NCI-H1694 (cell line): ENCODE measurements at places on chromosomes 2 and 18.

DNA sequence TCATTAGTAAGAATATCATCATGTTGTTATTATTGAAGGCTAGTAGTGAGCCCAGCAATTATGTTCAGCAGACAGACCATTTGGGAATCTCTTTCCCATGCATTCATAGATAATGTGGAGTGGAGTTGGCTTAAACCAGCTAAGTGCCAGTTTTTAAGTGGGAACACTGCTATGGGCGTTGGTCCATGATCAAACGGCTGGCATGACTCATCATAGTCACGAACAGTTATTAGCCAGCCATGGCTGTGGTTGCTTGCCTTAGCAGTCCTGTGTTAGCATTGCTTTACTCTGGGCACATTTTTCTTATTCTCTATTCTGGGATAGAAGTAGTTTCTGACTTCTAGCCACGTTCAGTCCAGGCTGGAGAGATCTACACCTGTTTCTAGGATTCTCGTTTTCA, 17.7 kb downstream of the EIF4E2 start:
- DNase-seq: no peak

- DNase-seq: no peak
Observed at GRCh38 chr2:46976556-46977279, 61.1 kb upstream of the MCFD2 start.

DNA sequence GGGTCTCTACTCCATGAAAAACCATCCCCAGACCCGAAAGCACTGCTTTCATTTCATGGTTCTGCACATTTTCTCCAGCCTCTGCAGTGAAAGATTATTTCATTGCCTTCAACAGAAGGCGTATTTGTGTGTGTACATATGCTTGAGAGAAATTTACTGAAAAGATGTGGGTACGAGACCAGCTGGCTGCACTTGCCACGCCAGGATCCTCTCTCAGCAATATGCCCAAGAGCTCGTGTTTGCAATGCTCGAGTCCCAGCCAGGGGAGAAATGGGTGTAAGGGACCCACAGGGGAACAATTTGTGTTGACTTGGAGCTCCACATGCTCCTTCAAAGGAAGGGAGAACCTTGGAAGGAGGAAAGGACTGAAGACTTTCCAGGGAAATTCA, 37.3 kb downstream of the TMEM177 start:
- peak; percentile 10 for DNase-seq

DNA sequence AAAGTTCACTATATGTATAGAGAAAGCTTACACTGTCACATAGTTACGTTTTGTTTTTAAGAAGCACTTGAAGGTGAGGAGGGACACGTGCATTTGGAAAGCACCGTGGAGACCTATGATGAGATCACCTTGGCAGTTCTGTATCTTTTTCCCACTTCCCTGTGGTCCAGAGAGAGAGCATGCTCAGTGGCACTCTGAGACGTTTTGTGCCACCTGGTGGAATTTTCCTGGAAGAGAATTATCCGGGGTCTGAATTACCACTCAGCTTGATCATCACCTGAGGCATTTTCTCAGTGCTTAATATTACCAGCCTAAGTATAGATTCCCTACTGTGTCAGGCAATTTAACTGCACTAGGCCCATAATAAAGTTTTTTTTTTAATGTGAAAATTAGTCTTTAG, 469.4 kb upstream of the SMIM21 start:
- no peak for DNase-seq

DNA sequence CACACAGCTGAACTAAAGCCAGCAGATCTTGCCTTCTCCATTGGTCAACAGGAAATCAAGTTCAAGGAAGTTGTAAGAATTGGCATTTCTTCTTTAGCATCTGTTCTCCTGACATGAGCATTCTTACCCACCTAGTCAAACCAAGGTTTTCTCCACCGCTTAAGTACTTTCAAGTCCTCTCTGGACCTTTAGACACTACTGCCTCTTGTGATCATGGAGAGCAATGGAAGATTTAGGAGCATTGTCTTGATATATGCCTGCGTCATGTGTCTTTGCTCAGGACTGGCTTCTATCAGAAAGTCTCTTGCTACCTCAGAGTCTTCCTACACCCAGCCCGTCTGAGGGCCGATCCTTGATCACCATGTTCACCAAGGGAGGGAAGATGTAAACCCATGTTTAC, 262.2 kb downstream of the PHLPP1 start:
- DNase-seq: no peak
